NCI-H524 (cell line): ENCODE measurements at places on chromosomes 3 and 15.

- no peak for DNase-seq
Measured at GRCh38 chr15:88513195-88513594, 33.3 kb downstream of the DET1 start.

- DNase-seq, result no peak
Measured at GRCh38 chr3:124419303-124419702, 310.9 kb upstream of the UMPS start.

DNA sequence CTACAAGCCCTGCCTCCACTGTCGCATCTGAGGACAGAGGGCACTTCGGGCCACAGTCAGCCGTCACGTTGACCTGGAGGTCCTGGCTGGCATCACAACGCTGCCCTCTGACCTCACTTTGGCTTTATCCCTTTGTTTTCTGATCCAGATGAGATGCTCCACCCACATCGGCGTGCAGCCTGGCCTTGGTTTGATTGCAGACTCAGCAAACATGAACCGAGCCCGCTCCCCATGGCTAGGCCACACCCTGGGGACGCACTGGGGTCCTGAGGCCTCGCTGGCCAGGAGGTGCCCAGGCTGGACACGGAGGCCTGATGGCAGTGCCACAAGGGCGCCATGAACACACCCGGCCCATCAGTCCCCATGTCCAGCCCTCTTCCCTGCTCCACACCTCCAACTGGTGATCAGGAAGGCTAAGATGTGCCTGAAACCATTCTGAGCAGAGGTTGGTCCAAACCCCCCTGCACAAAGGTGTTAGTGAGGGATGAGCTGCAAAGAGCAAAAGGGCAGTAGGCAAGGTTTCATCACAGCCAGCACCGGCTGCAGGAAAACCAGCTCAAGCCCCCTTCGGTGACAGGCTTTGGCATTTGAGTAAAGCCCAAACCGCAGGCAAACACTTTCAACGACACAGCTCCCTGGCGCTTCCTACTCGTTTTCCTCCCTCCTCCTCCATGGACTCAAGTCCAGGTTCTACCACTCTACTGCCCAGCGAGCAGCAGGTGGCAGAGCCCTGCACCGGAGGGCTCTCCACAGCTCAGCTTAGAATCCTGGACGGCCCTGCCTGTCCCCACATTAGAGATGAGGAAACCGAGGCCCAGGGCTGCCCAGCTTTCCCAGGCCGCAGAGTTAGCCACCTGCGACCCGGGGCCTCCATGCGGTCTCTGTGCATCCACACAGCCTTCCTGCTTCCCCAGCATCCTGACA, 165.8 kb downstream of the NUP210 start:
- no peak for DNase-seq

DNA sequence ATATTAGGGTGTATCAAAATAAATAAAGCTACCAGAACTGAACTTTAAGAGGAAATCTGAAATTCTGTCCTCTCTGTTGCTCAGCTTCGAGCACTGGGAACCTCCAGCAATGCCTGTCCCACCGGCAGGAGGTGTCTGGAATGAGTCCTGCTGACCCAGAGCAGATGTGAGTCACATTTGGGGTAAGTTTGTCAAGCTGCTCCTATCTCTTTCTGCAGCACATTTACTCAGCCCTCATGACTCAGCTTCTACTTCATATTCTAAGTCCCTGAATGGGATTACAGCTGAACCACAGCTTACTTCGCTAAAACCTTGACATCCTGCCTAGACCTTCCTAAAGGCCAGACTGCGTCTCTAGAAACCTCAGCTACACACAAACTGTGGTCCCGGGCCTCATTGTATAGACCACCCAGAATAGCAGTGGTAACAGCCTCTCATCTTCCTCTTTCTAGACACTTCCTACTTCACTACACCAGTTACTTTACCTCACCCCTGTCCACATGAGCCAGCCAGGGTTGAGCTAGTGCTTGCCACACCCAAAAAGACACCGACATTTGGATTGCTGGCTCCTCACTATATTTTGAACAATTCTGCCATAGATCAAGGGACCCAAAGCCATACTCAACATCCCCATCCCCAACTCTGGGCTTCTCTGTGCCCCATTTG, 109.6 kb upstream of the TMCO5A start:
- DNase-seq, result no peak

GRCh38 chr15:82832601-82833361, 23.4 kb downstream of the WHAMM start:
- DNase-seq, result no peak

GRCh38 chr3:184795522-184796190, 16.3 kb upstream of the VPS8 start:
- no peak for DNase-seq

DNA sequence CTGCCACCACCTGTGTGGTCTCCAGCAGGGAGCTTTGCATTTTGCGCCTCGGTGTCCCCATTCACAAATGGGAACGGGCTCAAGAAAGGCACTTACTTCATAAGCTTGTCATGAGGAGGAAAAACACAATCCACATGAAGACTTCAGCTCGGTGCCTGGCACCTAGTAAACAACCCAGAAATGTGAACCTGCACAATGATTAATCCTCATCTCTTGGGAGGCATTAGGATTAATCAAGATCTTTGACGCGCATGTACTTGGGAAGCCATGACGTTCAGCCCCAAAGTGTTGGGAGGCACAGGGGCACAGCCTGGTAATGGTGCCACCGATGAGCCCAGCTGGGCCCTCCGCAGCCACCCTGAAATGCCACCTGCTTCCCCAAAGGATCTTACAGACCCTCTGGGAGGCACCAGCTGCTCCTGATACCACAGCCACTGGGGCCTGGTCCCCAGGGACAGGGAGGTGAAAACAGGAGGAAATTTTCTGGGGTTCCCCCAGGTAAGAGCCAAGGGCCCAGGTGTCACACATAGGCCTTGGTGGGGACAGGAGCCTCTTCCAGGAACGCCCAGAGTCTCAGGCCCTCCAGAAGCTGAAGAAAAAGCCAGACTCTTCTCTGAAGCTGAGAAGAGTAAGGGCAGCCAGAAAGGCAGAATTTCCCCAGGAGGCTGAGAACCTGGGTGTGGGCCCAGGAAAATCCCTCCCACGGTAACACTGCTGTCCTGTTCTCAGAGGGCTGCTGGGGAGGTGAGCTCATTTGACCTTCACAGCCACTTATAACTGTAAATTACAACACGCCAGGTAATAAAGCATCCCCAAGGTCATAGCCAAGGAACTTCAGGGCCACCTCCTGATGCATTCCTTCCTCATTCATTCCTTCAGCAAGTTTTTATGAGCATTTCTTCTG, 507.5 kb downstream of the SHQ1 start:
- DNase-seq, result peak; percentile 93

DNA sequence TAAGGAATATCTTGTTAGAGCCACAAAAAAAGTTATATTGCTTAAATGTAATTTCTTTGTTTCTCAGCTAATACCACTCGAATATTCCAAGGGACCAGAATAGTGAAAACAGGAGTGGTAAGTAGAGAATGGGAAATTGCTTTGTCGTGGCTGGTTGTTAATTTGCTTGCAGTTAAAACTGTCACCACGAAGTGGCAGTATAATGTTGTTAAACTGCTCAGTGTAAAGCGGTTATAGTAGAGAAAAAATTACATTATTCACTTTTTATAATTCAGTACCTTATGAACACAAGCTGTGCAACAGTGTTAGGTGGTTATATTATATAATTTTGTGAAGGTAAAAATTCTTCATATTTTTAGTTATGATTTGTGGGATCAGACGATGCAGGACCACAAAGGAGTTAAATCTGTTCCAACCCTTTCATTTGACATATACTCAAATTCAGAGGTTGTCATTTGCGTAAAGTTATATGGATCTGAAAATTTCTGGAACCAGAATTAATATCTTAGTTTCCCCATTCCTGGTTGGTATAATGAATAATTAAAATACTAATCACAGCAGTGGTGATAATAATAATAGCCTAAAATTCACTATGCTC, 171.8 kb downstream of the FEZF2 start:
- DNase-seq, result peak; percentile 44

DNA sequence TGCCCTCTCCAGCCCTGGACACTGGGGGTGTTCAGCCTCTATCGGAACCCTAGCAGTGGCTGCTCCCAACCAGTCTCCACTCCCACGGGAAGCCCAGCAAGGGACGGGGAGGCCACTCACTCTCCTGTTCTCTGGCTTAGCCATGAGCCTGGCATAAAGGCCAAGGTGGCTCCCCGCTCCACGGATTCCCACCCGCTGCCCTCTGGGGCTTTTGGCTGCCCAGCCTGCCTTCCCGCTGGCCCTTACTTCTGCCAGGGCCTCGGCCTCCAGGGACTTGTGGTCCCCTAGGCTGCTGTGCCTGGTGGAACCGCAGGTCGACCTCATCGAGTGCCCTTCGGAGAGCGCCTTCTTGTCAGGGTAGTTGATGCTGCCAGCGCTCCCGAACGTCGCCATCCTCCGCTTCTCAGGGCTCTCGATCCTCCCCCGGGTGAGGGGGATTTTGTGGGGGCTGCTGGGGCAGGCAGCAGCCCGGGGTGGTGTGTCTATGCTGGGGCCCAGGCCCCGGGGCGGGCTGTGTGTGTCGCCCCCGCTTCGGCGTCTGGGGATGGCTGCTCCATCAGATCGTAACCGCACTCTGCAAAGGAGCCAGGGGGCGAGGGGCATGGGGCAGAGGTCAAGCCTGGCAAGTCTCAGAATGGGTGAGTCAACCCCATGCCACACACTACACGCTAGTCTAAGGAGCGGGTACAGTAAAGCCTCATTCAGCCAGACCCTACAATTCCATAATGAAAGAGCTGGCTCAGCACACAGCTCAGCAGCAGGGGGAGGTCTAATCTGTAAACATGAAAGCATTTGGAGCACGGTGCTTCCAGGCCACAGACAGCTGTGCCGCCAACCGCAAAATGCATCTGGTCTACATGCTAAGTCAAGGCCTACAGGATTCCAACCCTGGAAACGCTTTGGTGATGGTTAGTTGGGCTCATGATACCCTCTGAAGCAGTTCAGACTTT, 27.3 kb upstream of the RAD18 start:
- no peak for DNase-seq

DNA sequence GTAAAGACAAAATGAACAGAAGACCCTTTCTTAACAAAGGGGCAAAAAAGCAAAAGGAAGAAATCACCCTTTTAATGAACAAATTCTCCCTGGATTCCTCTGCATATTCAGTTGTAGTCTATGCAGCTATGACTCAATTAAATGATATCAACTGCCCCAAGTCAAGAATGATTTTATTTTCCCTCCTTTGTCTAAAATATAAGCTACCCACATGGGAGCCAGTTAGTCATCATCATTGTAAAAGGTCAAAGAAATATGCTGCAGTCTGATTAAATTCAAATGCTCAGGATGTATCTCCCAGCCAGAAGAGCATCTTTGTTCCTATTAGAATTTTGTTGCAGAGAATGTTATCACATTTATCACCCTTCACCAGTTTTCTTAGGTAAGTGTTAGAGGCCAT, 84.0 kb downstream of the SST start:
- no peak for DNase-seq

- DNase-seq, result no peak
Measured at GRCh38 chr3:148962513-148962912, 28.8 kb upstream of the GYG1 start.

GRCh38 chr3:66303491-66303901, 82.7 kb downstream of the SLC25A26 start:
- peak; percentile 20 for DNase-seq

DNA sequence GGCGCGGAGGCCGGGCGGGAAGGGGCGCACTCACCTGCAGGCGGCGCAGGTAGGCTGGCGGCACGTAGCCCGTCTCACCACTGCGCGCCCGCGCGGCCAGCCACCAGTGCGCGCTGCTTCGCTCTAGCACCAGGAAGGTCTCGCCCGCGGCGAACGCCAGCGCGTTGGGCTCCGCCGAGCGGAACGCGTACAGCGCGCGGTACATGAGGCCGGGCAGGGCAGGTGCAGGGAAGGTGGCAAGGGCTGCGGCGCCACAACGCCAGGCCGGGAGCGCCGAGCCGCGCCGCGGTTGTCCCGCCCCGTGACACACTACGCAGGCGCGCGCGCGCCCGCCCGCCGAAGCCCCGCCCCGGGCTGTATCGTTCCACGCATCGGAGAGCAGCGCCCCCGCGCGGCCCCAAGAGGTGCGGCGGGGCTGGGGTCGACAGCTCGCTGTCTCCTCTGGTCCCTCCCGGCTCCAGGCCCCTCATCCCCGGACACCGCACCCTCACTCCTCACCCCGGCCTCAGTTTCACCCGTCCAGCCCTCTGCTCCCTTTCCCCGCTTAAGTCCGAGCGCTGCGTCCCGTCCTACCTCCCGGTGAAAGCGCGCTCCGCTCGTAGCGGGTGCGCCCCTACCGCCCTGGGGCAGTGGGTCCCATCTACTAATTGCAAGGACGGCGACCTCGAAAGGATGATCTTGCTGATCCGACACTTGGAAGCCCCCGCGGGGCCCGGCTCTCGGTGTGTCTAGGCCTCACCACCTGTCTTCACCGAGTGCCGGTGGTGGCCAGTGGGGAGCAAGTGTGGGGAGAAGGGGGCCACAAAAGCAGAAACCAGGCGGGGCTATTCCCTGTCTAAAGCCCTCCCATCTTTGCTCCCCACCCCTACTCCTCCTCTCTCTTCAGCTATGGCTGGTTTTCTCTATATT, at the start of gene NCKIPSD:
Gene NCKIPSD, minus strand, starts transcription at position 313 of the 909 bp plus-strand sequence. Its CDS starts 108 bp downstream, at position 205.
- DNase-seq, result peak; percentile 82

DNA sequence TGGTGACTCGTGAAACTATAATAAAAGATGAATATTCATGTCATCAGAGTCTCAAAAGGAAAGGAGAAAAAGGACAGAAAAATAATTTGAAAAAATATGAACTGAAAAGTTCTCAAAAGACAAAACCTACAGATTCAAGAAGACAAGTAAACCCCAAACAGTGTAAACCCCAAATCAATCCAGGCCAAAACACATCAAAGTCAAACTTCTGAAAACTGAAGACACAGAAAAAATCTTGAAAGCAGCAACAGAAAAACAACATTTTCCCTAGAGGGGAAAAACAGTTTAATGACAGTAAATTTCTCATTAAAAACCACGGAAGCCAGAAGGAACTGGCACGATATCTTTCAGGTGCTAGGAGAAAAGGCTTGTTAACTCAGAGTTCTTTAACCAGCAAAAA, 143.8 kb downstream of the PEAK1 start:
- no peak for DNase-seq

- no peak for DNase-seq
Measured at GRCh38 chr3:5054098-5054497, 68.0 kb upstream of the ARL8B start.

- no peak for DNase-seq
Measured at GRCh38 chr3:180116658-180117057, 79.9 kb upstream of the PEX5L start.

DNA sequence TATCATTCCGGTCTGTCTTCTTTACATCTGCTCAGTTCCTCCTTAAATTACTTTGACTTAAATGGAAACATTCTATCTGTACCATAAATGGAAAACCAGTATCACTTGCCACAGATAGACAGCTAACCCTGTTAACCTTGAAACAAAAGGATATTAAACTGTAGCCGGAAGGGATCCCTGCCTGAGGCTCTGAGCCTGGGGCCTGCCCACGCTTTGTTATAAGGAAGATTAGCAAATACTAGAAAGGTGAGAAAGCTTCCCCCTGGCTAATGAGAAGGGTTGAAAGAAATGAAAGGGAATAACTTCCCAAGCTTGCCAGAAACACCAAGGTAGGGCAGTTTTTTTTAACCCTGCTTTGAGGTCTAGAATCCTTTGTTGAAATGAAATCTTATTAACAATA, 927.6 kb downstream of the FHIT start:
- DNase-seq, result no peak

- DNase-seq, result no peak
Measured at GRCh38 chr3:192550356-192550755, 177.0 kb downstream of the FGF12 start.

- DNase-seq, result no peak
Measured at GRCh38 chr15:62857411-62857853, 185.1 kb upstream of the TPM1 start.

GRCh38 chr3:127984241-127984975, 67.8 kb upstream of the SEC61A1 start:
- DNase-seq, result no peak
